ENCODE measurements at places on chromosomes 1 and 21.

DNA sequence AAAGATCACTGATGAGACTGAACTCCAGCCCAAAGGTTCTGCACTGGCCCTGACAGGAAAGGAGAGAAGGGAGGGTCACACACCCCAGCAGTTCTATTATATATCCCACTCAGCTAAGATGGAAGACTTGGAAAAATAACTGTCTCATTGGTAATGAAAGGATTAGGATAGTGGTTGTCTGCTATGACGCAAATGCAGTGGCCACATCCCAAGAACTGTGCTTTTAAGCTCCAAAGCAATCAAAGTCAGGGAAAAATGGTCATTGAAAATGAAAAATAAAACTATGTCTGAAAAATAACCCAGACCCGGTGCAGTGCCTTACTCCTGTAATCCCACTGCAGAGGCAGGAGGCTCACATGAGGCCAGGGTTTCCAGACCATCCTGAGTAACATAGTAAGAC is 31.0 kb downstream of the PSMG1 start:
- DNase-seq = no peak

- DNase-seq = peak; percentile 26
Measured at GRCh38 chr1:243917177-243917862, 67.3 kb upstream of the AKT3 start.

GRCh38 chr1:244451539-244451950 is at the start of gene ADSS2:
Gene ADSS2, minus strand, starts transcription at chr1:244451909. Its CDS starts 92 bp downstream, at chr1:244451817.
- DNase-seq = no peak

- no peak for DNase-seq
Measured at GRCh38 chr1:89550995-89551394, 26.4 kb downstream of the LRRC8B start.

DNA sequence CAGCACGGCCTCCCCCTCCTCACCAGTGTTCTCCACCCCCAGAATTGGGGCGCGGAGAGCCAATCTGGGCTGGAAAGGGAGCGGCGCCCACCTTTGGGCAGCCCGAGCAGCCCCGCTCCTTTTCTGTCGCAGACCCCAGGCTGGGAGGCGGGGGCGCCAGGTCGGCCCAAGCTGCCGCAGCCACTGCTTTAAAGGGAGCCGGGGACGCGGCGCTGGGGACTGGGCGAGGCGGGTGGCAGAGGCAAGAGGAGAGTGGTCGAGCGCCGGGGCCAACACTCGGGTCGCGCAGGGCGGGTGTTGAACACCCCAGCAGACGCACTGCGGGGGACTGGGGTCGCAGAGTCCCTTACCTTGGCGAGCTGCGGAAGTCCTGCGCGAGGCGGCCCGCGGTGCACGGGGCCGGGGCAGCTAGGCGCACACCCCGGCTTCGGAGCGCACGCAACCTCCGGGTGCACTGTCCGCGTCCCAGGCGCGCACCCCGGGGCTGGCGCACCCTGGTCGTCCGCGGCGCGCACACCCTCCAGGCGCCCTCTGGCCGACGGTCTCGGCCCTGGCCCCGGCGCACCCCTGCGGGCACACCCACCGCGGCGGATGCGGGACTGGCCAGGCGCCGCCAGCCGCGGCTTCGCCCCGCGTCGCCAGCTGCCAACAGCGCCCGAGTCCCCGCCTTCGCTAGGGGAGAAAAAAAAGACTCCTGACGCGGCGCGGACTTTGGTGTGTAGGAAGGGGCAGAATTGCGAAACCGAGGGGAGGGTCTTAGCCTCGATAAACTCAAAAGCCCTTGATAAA is at the start of gene KANK4:
Gene KANK4, minus strand, starts transcription at position 679 of the 789 bp plus-strand sequence. CDS start 37,870 bp downstream, outside the sequence.
- no peak for DNase-seq

DNA sequence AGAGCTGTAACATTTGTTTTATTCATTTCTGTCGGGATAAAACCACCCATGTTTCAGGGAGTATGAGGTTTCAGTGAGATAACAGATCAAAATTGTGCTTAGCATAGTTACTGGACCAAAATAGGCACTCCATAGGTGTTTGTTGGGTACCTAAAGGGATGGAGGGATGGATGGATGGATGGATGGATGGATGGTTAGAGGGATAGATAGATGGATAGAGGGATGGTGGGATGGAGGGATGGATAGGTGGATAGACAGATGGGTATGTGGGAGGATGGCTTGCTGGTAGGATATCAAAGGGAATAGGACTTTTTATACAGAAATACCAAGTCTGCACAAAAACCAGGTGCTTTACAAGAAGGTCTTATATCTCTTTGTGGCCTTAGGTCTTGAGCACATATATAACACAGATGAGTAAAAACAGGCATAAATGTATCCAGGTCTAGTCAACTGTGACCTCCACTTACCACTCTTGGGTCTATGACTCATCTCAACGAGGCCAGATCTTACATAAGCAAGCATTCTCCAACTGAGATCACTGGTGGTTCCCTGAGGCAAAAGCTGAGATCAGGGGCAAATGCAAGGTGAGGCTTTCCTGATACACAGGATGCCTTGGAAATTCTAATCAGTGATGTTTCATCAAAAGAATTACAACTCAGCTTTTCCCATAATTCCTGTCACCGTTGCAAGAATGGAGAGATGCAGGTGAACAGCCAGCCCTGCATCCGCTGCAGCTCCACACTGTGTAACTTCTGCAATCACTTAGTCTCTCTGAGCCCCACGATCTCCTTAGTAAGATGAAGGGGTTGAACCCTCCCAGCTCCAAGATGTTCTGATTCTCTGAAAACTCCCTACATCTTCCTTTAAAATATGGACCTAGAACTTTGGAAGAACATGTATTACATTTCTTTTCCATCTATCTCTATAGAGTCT is 32.0 kb downstream of the PTAFR start:
- DNase-seq = no peak

DNA sequence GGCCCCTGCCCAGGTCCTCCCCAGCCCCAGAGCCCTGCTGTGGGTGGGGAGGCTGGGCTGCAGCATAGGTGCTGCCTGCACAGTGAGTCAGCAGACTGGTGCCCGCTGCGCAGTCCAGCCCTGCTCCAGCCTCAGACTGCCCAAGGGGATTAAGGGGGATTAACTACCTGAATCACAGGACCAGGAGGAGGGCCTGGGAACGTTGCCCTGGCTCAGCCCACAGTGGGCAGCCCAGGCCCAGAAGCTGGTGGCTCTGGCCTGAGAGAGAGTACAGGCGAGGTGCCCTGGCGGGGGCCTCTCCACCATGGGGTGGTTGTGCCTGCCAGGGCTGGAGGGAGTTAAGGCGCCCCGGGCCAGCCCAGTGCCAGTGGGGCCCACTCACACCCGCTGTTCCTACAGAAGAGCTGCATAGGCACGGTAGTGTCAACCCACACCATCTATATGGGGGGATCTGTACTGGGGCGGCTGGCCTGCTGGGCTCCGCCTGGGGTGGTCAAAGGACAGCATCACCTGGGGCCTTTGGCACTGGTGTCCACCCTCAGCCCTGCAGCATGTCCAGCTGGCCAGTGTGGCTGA is 2.3 kb downstream of the OBSCN start:
- no peak for DNase-seq

- no peak for DNase-seq
Measured at GRCh38 chr1:69328186-69328585, 239.5 kb upstream of the LRRC7 start.

- DNase-seq = no peak
Measured at GRCh38 chr1:9844756-9845155, 21.0 kb upstream of the CLSTN1 start.

- DNase-seq = no peak
Measured at GRCh38 chr1:109994654-109995053, 10.1 kb downstream of the AHCYL1 start.

GRCh38 chr21:36255663-36256062 is 64.3 kb upstream of the MORC3 start:
- DNase-seq = no peak

GRCh38 chr21:44958471-44959191 is 18.8 kb downstream of the SLX9 start:
- DNase-seq = no peak

DNA sequence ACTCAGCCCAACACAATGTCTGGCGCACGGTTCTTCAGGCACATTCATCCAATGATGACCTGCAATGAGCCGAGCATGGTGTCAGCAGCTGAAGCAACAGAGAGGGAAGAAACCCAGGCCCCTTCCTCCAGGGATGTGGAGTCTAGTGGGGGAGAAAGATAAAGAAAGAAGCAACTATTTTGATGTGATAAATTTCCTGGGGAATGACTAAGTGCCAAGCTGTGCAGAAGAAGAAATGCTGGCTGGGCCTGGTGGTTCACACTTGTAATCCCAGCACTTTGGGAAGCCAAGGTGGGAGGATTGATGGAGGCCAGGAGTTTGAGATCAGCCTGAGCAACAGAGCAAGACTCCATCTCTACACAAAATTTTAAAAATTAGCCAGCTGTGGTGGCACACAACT is 561.8 kb downstream of the KIF26B start:
- DNase-seq = no peak

- DNase-seq = no peak
Measured at GRCh38 chr1:110119843-110120242, 7.6 kb downstream of the UBL4B start.

GRCh38 chr1:91007827-91008226 is 14.0 kb downstream of the ZNF644 start:
- no peak for DNase-seq

DNA sequence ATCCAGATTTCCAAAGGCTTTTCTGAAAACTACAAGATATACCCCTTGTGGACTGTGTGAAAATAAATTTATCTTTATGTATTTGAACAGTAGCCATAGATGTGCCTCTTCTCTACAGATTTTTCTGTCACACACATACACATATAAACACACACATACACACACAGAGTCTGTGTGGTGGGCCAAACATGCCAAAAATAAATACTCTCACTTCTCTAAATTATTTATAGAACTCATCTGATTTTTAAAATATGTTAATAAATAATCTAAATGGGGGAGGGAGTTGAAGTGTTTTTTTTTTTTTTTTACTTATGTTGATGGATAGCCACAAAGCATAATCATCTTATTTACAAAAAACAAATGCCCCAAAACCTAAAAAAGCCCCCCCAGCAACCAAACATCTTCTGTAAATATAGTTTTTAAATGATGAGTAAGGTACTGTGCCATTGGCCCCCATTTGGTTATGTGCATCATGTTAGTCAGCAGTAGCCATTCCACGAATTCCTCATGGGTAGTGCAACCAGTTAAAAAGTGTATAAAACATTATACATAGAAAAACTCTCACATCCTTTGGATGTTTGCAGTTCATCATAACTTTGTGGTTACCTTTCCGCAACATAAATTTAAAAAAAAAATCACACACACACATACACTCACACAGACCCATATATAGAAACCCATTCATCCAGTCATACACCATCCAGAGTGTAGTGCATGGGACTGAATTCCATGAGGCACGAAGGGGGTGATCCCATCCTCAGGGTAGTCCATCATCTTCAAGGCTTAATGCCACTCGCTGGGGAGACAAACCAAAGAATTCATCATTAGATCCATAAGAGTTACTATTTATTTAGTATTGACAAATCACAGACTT is 8.2 kb upstream of the MAGOH start:
- DNase-seq = no peak

DNA sequence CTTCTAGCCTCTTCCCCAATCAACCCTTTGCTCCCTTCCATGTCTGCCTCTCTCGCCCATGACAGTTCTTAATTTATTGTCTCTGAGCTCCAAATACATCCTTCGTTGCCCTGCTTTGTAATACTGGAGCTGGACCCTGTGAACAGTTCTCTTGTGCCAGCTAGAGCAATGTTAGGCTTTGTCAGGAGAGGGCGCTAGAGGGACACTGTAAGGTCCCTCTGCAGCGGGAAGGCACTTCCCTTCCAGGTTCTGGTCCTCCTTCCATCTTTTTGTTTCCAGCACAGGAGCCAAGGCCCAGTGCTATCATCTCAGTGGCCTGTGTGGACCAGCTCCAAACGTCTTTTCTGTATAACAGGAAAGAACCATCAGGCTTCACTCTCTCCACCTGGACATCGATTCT is 95.9 kb downstream of the PTPRU start:
- no peak for DNase-seq

GRCh38 chr1:16334655-16335340 is 17.5 kb downstream of the FBXO42 start:
- no peak for DNase-seq

GRCh38 chr21:42051788-42052187 is 19.3 kb upstream of the UMODL1 start:
- no peak for DNase-seq

DNA sequence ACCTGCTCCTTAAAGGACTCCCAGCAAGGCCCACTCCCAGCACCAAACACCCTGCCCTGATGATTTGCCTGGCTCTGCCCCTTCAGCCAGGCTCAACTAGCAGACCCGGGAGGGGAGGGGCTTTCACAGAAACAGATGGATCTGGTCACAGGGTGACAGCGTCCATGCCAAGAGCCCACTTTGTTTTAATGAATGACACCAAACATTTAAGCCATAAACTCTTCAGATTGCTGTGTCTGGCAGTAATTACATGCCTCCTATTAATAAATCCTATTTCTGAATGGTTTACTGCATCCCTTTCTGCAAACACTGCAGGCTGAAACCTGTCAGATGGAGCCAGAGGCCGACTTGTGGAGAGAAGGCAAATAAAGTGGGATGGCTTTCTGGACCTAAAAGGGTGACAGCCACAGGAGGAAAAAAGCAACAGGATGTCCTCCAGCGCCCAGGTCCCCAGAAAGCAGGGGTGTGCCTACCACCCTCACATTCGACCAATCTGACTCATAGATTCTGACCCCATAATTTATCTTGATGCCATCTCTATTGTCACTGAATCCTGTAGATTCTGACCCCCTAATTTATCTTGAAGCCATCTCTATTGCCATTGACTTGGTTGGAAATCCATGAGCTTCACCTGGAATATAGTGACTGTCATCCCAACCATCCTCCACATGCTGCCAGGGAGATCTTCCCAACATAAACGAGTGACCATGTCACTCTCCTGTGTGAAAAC is 200.9 kb downstream of the PLPP3 start:
- DNase-seq = no peak

DNA sequence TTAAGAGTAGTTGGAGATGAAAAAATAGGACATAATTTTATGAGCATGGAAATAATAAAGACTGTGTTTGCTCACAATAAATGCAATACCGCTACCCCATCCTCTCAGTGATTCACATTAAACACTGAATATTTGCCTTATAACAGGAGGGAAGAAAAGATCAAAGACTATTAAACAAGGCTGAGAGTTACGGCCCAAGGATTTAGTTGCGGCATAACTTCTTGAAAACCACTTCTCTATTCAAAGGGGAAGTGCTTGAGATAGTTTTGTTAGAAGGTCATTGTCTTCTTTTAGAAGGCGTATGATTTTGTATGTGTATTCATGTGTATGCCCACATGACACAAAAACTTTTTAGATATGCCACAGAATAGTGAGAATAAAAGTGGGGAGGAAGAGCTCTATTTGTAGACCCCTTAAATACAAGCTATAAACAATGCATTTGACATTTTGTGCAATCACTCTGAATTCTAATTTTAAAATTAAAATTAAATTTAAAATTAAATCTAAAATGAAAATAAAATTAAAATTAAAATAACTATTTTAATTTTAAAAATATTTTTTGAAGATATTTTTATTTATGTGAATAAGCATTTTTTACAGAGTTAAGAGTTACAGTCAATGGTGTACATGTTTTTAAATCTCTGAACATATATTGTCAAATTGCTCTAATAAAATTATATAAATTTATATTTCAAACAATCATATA is 986.6 kb upstream of the ADAMTS5 start:
- DNase-seq = no peak

GRCh38 chr1:107993920-107994319 is 28.9 kb upstream of the VAV3 start:
- DNase-seq = no peak
